ENCODE measurements at places on chromosomes 3 and 15.

DNA sequence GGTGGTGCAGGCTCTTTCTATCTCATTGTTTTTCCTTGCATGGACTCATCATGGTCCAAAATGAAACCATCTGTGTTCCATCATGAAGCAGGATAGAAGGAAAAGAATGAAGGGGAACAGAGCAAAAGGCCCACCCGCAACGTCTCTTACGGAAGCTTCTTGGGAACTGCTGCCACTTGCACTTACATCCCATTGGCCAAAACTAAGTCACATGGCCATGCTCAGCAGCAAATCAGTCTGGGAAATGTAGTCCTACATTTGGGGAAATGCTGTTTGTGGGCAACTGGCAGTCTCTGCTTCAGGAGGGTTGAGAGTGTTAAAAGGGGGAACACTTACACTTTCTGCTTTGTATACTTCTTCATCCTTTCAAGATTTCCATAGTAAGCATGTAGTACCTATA lies 191.6 kb downstream of the SV2B start:
- DNase-seq = no peak

DNA sequence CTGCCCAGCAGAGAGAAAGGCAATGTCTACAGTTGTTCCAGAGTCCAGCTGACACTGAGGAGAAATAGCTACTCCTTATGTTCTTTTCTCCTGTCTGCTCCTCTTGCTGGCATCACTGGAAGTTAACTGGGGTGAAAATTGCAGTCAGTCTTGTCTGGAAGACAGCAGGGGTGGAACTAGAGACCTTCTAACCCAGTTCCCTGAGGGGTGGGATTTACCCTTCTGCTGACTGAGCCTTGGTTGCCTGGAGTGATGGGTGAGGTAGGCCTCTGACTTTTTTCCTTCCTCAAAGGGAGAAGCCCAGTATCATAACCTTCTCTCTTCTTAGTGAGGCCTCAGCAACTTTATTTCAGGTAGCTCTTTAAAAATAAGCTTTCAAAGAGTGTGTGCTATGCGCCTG lies 16.2 kb downstream of the ZNF609 start:
- no peak for DNase-seq

GRCh38 chr3:105806359-105806758 lies 62.5 kb downstream of the CBLB start:
- DNase-seq = no peak

DNA sequence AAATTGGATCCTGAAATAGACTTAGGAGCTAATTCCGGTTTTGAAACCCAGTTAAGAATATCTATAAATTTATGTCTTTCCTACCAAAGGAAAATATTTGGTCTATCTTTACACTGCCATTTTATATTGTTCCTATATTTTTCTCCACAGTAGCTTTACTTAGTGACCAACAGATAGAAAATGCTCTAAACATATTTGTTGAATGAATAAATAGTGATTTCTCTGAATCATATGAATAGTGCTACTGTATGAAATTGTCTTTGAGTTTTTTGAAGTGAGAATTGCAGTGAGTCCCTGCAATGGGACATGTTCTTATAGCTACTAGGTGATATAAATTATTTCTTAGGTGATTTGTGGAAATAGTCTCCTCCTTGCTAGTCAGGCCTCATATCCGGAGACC lies 18.5 kb upstream of the EID1 start:
- no peak for DNase-seq

DNA sequence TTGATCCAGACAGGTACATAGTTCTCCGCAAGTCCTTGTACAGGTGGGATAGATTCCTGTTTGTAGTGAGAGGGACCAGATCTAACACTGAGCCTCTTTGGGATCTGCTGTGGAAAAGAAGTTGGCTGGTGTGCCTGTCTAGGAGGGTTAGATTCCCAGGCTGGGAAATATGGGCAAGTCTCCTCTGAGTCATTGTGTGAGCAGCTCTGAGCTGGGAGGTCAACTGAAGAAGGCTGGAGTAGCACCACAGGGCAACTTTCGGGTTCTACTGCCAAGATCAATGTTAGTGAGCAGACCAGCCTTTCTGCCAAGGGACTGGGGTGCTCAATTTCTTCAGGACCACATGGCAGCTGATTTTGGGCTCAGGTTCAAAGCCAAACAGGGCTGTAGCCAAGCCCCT lies 33.4 kb downstream of the CLDN1 start:
- no peak for DNase-seq

- DNase-seq = no peak
These were observed 164.6 kb downstream of the DPH6 start for GRCh38 chr15:35381328-35381727.

GRCh38 chr15:79380755-79381497 lies 51.2 kb upstream of the MINAR1 start:
- peak; percentile 76 for DNase-seq

DNA sequence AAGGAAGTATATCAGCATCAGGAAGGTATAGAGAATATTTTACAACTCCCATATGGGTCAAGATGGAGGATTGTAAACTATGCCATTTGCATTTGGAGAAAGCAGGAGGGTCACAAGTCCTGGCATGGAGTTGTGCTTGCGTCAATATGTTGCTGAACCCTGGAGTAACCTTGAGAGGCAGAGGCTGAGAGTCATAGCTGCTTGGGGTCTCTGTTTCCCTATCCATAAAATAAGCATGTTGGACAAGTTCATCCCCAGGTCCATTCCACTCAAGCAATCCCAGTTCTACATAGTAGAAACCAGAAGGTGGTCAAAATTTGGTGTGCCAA lies 273.6 kb downstream of the MECOM start:
- DNase-seq = no peak

- no peak for DNase-seq
These were observed 665.3 kb downstream of the FHIT start for GRCh38 chr3:60585918-60586317.

DNA sequence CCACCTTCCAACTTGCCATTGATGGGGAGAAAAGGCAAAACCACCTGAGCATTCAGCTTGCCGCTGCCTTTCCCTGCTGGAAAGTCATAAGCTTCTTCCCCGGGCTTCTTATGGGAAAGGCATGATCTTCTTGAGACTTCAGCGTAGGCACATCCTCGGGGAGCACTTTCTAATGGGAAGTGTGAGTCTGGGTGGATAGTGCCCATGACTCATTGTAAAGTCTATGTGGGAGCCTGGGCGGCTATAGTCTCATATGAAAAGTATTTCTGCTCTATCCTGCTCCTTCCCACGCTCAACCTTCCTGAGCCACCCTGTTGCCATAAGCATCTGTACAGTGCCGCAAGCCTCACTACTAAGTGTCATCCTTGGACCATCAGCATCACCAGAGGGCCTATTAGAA lies 309.9 kb upstream of the THBS1 start:
- DNase-seq = no peak

- DNase-seq = no peak
These were observed 27.7 kb downstream of the WDR48 start for GRCh38 chr3:39079530-39079929.

- DNase-seq = no peak
These were observed 35.2 kb downstream of the RNF13 start for GRCh38 chr3:149848238-149848637.

DNA sequence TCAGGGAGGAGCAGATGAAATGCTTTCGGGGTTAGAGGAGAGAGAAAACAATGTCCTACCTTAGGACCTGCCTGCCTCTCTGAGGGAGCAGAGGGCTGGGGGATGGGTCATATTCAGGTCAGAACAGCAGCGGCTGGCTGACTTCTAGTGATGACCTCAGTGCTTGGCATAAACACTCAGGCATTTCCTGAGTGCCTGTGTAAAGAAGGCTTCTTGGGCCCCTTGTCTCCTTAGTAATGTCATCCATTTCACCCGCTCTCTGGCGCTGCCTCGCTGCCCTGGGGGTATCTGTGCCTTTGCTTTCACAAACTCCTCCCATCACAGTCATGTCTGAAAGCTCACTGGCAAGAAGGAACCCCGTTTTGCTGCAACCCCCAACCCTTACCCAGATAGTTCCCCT lies 82.9 kb upstream of the GSK3B start:
- no peak for DNase-seq

DNA sequence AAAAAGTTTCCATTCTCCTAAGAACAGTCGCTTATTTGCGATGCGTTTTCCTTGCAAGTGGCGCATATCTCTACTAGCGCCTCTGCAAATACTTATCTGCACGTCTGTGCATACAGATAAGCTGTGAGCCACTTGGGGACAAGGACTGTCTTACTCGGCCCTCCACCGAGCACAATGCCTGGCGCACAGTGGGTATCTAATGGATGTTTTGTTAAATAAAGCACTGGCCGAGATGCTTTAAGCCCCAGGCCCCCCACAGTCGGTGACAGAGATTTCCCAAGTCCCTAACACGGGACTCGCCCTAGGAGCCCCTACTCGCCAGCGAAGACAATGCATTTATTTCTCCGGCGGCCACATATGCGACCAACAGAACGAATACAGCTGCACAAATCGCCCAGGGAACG lies 503 bp downstream of the HLTF start:
- DNase-seq = no peak

DNA sequence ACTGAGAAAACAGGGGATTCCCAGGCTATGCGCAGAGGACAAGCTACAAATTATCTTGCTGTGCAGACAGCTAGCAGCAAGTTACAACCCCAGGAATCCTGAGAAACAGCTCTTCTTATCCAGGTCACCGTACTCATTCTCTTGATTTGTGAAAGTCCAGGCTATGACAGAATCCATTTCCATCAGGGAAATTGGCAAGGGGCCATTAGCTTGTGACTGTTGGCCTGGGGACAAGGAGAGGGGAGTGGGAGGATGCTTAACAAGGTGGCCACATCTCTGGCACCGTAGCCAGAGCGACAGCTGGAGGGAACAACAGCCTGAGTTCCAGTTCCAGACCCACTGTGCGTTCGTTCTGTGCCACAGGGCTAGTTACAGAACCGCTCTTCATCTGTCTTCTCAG lies 44.9 kb upstream of the PLXNA1 start:
- DNase-seq = no peak

DNA sequence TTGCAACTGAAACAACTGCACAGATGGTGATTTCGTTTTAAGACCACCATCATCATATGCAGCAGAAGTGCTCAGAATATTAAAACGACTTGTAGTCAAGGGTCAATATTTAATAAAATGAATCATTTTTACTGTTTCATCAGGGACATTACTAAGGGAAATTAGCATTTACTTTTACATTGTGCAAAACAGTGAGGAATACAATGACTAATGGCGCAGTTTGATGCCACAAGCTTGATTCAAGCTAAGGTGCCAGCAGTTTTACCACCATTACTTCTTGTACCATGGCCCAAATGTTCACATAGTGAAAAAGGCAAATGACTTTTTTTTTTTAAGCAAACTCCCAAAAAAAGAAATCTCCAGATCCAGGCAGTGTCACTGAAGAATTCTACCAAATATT lies 277.4 kb upstream of the CHRNA7 start:
- no peak for DNase-seq

- DNase-seq = no peak
These were observed 120.8 kb downstream of the CLASP2 start for GRCh38 chr3:33597257-33597689.

GRCh38 chr15:34793071-34793470 lies 2.3 kb downstream of the ACTC1 start:
- no peak for DNase-seq

DNA sequence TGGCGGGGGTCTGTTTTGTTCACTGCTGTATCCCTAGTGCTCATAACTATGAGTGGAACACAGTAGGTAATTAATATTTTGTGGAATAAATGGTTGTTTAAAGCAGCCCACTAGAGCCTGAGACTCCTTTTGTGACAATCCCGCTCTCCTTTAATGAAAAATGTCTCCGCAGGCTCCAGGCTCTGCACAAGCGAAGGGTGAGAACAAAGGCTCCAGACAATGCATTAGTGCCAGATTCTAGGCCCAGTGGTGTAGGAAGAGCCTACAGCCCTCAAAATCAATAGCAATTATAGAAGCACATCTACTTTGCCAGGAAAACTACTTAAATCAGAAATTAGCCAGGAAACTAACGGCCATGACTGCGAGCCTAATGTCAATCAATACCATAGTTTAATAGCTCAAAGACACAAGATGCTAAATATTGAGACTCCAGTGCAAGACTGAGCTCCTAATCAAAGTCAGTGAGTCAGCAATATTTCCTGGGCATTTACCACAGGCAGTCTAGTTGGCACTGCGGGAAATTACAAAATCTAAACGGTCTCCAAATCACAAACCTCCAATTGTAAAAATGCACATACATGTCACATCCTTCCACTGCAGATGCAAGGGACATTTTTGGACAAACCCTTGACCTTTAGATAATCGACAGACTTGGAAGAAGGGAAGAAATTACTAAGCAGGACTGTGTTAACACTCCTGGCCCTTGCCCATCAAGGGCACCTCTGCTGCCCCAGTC lies 2.3 kb downstream of the ANXA2 start:
- DNase-seq = no peak

DNA sequence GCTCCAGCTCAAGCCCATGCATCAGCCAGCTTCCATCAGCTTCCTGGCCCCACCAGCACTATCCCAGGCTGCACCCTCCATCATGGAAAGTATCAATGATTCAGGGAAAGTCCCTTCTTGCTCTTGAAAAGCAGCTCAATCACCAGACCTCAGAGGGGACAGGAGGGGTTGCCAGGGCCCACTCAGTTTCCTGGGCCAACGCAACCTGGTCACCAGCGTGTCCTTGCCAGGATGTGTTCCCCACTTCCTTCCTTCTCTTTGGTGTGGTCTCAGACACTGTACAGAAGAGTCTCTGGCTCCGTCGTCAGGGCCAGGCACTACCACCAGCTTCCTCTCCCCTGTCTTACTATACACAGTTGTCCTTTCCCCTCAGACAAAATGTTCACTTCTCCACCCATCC lies 3.0 kb downstream of the HDC start:
- DNase-seq = peak; percentile 72

DNA sequence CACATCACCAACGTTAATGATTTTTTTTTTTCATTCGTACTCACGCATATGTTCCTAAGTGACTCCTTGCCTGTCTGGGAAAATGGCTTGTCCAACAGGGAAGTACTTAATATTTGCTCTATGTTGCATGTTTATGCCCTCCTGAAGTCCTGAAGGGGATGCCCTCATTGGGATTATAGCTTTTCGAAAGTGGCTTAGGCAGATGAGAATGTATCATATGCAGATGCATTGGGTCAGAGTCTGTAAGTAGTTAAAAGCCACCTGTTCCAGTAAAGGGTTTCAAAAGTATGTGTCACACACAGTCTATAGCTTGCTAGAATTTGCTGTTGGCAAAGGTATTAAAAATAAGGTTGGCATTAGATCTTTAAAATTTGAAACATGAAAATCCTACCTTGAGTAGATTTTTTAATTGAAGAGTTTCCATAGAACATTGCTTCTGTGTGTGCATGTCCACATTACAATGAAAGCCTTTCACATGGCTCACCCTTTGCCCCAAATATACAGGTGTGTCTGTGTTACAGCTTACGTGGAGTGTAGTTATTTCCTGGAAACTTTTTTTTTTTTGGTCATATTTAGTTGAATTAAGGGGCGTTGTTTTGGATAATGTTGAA lies 2.1 kb downstream of the ABHD17C start:
- no peak for DNase-seq

- DNase-seq = no peak
These were observed 409.8 kb downstream of the ROBO2 start for GRCh38 chr3:77449459-77450350.

GRCh38 chr15:67776600-67776999 lies 48.7 kb upstream of the SKOR1 start:
- no peak for DNase-seq

Measured in CD8-positive, alpha-beta T cell (primary cell).